IMR-90 (cell line): ENCODE measurements at places on chromosomes 6 and 20. TPM values are rescaled to one million over a fixed set of nuclear protein-coding genes. Genes with fewer than 3 reads are reported as not detected.
A peak's percentile ranks its signal among the peaks of the same experiment; 100 is the strongest.

GRCh38 chr6:92369309-92369708 is 1050.0 kb downstream of the EPHA7 start:
- H3K27me3 ChIP-seq = no peaks in the 10 kb centered on the region
- no peak for DNase-seq
- no peaks in the 10 kb centered on the region for H3K36me3 ChIP-seq
- no peak overlapping the region for H3K27ac ChIP-seq
- no peak overlapping the region for H3K4me3 ChIP-seq

GRCh38 chr6:111207141-111207858 is 120.0 kb downstream of the SLC16A10 start:
- peaks cover 3% of the 10 kb centered on the region for H3K27me3 ChIP-seq
- H3K4me1 ChIP-seq = no peaks in the 10 kb centered on the region
- peak; percentile 6 for DNase-seq
- H3K4me3 ChIP-seq = no peak overlapping the region

GRCh38 chr20:33474963-33475362 is 14.9 kb upstream of the CBFA2T2 start:
- H3K36me3 ChIP-seq = no peaks in the 10 kb centered on the region
- H3K4me3 ChIP-seq = no peak overlapping the region
- H3K27ac ChIP-seq = no peak overlapping the region
- no peaks in the 10 kb centered on the region for H3K4me1 ChIP-seq
- H3K27me3 ChIP-seq = peaks cover 34% of the 10 kb centered on the region
- DNase-seq = no peak

- H3K27ac ChIP-seq = no peak overlapping the region
- peaks cover 9% of the 10 kb centered on the region for H3K4me1 ChIP-seq
- no peak overlapping the region for H3K4me3 ChIP-seq
- DNase-seq = peak; percentile 97
Observed at GRCh38 chr6:78598966-78599365, 268.4 kb upstream of the IRAK1BP1 start.

Gene IYD
- not detected in 2 replicates for total RNA-seq

GRCh38 chr6:158379336-158379735 is 67.1 kb downstream of the TULP4 start:
- H3K4me3 ChIP-seq = no peak overlapping the region
- no peaks in the 10 kb centered on the region for H3K27me3 ChIP-seq
- no peak for DNase-seq

DNA sequence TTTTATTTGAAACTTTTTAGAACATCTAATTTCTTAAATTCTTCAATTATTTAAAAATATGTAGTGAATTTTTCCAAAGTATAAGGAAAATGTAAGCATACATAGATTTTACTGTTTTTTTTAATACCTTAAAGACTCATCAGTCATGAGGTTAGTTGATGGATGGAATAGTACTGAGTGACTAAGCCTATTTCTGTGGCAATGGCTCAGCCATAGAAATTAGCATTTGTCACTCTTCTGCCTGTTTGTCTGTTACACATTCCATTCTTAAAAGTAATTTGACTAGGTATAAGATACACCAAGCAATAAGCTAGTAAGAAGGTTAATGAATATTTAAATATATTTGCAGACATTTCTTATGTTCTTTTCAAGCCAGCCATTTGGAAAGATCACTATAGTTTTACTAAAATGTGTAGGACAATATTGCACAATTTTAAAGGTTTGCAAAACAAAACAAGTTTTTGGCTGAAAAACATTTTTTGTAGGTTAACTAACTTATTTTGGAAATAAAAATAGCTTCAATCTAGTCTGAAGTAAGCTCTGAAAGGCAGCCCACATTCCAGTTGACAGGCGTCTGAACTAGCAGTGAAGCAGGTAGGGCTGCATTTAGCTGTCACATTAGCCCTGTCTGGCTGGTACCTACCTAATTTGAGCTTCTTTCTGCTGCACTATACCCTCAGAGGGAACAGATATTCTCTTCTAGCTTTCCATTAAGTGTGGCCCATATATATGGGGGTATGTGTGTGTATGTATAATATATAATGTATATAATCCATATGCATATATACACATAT is 385.7 kb downstream of the GRIK2 start:
- no peaks in the 10 kb centered on the region for H3K27me3 ChIP-seq
- H3K36me3 ChIP-seq = no peaks in the 10 kb centered on the region
- no peaks in the 10 kb centered on the region for H3K4me1 ChIP-seq
- H3K27ac ChIP-seq = no peak overlapping the region

DNA sequence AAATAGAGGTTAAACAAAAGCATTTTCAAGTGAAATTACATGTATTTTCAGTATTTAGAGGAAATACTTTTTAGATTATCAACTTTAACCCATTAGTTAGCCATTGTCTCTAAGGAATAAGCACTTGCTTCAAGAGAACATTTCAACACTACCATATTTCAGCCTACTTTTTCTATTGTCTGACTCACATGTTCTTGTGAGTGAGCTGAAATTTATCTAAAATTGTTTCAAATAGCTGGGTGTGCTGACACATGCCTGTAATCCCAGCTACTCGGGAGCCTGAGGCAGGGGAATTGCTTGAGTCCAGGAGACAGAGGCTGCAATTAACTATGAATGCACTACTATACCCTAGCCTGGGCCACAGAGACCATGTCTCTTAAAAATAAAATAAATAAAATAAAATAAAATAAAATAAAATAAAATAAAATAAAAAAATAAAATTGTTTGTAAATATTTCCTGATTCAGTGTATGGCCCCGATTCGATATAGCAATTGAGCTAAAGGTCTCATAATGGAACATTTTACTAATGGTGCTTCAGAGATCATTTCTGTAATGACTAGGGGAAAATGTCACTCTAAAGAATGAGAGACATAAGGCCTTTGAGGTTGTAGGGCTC is 324.6 kb upstream of the PLCB4 start:
- H3K27me3 ChIP-seq = no peaks in the 10 kb centered on the region
- H3K4me3 ChIP-seq = no peak overlapping the region
- peaks cover 3% of the 10 kb centered on the region; the same call in 1 of the 2 replicates for H3K36me3 ChIP-seq
- DNase-seq = peak; percentile 57
- no peak overlapping the region for H3K27ac ChIP-seq
- H3K4me1 ChIP-seq = 0 out of 2 replicates have a peak, but pooled peaks cover 1% of the 10 kb centered on the region

- H3K36me3 ChIP-seq = no peaks in the 10 kb centered on the region
- H3K27ac ChIP-seq = peak within 1 kb of the TSS; percentile 39
- H3K4me3 ChIP-seq = peak within 1 kb of the TSS; percentile 93
- H3K27me3 ChIP-seq = peaks cover 15% of the 10 kb centered on the region
Observed at GRCh38 chr6:107489636-107490565, at the start of gene SOBP. TSS of gene SOBP (plus strand) at chr6:107490117. CDS start at chr6:107490617, 500 bp downstream.

GRCh38 chr20:36467076-36467999 is 74.0 kb upstream of the MYL9 start:
- H3K4me1 ChIP-seq = peaks cover 44% of the 10 kb centered on the region
- H3K27me3 ChIP-seq = no peaks in the 10 kb centered on the region
- DNase-seq = no peak
- no peak overlapping the region for H3K27ac ChIP-seq
- peaks cover 9% of the 10 kb centered on the region; the same call in 1 of the 2 replicates for H3K36me3 ChIP-seq
- H3K4me3 ChIP-seq = no peak overlapping the region

Gene TREM1
- not detected in 2 replicates for total RNA-seq

DNA sequence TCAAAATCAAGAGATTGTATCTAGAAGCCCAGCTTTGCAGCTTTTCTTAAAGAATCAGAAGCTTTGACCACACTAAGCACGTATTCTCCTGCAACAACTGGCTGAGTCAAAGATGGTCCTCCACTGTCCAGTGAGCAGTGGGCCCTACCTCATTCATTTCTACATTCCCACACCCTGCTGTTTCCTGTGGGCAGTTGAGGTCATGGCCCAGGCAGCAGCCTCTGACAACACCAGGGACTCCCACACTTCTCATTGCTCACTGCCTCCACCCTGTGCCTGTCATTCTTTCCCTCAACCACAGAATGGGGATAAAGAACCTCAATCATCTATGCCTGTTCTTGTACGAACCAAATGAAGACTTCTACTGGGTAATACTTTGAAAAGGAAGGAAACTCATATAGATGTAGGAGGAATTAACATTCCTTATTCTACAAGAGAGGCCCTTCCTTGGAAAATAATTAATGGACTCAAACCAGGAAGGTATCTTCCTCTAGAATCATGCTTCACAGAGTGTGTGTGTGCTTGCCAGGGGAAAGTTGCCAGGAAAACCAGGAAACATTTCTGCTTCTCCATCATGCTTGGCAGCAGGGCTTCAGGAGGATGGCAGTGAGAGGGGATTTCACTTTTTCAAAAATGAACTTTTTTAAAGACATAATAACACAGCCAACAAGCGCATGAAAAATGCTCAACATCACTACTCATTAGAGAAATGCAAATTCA is 191.7 kb upstream of the RIN2 start:
- H3K27me3 ChIP-seq = no peaks in the 10 kb centered on the region
- H3K27ac ChIP-seq = no peak overlapping the region
- no peak overlapping the region for H3K4me3 ChIP-seq
- no peak for DNase-seq
- H3K36me3 ChIP-seq = no peaks in the 10 kb centered on the region

Gene CFB
- 1.4 and 1.8 TPM in 2 replicates for total RNA-seq

Gene KIF13A
- 51.8 and 53.0 TPM in 2 replicates for total RNA-seq

GRCh38 chr6:29617782-29618554 is 15.0 kb downstream of the GABBR1 start:
- no peaks in the 10 kb centered on the region for H3K27me3 ChIP-seq
- H3K27ac ChIP-seq = no peak overlapping the region
- DNase-seq = no peak
- H3K4me3 ChIP-seq = no peak overlapping the region
